Peyer's patch (tissue), 4 donors: ENCODE measurements at places on chromosomes 3 and 15. TPM values are rescaled to one million over a fixed set of nuclear protein-coding genes. Genes with fewer than 3 reads are reported as not detected.

Gene TRIM71
- not detected for total RNA-seq

Gene C15orf61
- total RNA-seq, result 2.5 TPM

- no peak for DNase-seq
These were observed 195.3 kb downstream of the ABHD5 start for GRCh38 chr3:43885908-43886618.

- no peak for DNase-seq
These were observed 86.1 kb downstream of the RTP4 start for GRCh38 chr3:187454085-187454815.

DNA sequence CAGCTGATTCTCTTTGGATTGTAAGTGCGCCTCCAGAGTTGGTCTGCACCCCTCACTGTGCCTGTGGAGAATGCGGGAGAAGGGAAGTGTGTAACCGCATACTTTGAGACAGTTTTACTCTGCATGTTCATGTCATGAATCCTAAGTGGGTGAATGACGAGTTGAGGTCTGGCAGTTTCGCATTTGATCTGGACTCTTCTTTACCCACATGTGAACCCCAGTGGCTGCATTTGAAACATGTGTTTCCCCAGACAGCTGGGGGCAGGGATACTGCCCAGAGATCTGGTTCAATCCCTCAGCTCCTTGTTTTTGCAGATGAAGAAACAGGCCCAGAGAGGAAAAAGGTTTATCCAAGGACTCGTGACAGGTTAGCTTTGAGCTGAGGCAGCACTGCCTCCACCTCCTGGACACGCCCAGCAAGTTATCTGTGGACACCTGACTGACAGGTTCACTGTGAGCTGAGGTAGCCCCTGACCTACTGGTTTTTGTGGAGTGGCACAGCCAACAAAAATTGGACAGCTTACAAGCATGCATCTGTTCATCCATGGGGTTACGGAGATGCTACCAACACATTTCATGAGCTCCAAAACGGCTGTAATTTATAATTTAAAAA lies 207.3 kb downstream of the XXYLT1 start:
- no peak for DNase-seq
